Fibroblast of gingiva (primary cell): ENCODE measurements at places on chromosomes 5 and 9.

GRCh38 chr9:124420991-124421543 is 5.8 kb upstream of the PSMB7 start:
- DNase-seq, result no peak

GRCh38 chr9:133701321-133701980 is 36.7 kb downstream of the SARDH start:
- DNase-seq, result no peak

GRCh38 chr5:151694035-151694485 is 7.3 kb upstream of the SPARC start:
- DNase-seq, result peak; percentile 84

- no peak for DNase-seq
Observed at GRCh38 chr5:91049800-91050199, 333.3 kb downstream of the ARRDC3 start.

DNA sequence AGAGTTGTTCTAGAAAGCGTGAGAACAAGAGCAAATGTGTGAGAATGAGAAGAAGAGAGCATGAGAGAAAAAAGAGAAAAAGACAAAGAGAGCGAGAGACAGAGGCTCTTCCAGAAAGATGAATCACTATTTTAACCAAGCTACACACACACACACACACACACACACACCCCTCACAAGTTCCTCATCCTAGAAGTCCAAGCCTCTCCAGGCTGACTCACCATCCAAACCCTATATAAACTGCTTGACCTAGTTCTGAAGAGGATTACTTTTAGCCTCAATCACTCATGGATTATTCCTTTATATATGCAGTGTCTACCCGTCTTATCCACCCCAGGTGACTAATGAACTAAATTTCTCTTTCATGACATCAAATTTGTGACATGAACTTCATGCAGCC is 37.6 kb downstream of the C9orf57 start:
- peak; percentile 66 for DNase-seq

DNA sequence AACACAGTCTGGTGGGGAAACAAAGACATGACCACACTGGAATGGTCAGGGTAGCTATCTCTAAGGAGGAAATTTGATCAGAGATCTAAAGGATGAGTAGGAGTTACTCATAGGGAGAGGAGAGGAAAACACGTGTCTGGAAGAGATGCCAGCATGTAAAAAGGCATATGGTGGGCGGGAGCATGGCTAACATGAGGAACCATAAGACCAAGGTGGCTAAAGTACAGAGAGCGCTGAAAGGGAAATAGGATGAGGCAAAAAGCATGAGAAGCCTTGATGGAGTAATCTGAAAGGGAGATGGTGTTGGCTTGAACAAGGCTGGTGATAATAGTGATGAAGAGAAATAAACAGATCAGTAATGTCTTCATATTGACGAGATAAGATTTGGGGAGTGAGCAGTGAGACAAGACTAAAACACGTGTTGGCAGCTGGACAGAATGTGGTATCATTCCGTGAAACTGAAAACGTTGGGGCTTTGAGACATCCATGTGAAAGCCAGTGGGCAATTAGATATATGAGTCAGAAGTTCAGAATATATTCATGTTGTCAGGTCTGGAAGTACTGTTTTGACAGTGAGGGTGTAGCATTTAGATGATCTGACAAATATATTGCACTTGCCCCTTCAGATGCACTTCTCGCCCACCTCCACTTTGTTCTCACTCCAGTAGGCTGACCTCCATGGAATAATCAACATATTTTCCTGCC is 209.1 kb upstream of the KCNN2 start:
- no peak for DNase-seq

GRCh38 chr9:38254756-38255155 is 137.7 kb upstream of the ALDH1B1 start:
- DNase-seq, result no peak

DNA sequence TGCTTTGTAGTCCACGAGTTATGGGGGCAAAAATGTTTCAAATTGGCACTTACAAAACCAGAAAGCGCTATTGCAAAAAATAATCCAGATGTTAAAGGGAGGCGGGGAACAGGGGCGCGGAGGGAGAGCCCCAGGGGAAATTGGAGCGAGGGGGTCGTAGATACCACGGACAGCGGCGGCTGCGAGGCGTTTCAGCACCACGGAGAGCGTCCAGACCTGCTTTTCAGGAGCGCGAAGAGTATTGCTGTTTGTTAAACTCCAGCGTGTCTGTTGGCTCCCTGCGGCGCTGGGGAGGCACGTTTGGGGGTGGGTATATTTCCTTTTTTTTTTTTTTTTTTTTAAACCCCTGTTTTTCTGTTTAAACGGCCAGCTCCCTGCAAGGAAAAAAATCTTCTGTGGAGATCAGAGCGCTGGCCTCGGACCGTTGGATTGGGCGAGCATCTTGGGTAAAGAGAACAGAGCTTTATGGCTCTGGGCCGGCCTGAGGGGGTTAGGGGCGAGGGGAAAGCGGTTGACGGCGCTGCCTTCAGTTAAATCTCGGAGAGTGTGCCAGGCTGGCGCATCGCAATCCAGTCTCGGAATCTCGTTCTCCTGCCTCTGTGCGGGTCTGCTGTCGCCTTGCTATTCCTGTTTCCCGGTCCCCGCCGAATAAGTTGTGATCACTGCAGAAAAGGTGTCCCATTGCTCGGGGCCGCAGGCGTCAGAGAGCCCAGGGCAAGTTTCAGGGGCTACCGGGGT is at the start of gene GLRA1:
TSS of gene GLRA1 (minus strand) at position 288 of the 738 bp plus-strand sequence. CDS start 302 bp downstream, outside the sequence.
- DNase-seq, result peak; percentile 5

DNA sequence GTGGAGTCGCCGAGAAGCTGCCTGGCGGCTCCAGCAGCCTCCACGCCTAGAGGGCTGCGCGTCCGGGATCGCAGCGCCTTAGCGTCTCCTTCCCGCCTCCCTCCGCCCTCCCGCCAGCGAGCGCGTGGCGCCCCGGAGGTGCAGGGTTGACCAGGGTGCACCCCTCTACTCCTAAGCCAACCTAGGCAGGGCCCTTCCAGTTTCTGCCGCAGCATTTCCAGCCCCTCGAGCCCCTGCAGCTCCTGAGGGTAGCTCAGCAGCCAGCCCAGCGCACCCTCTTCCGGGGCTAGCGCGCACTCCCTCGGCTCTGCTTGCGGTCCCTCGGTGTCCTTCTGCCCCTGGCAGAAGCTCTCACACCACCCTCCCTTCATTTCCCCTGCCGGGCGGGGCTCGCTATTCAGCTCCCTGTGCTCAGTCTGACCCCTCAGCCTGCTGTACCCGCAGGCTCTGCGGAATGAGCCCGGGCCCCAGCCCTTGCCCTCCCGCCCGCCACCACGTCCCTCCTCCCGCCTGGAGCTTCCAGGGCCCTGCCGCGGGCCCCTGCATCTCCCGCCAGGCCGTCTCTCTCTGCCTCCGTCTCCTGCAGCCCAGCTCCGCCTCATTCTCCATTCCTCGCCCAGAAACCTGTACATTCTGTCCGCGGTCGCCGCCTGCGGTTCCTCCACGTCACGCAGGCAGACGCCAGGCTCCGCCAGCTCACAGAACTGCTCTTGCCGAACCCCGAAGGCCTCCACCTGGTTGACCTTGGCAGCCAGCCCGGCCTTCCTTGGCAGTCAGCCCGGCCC is 61.8 kb downstream of the SPATA31C2 start:
- peak; percentile 47 for DNase-seq

DNA sequence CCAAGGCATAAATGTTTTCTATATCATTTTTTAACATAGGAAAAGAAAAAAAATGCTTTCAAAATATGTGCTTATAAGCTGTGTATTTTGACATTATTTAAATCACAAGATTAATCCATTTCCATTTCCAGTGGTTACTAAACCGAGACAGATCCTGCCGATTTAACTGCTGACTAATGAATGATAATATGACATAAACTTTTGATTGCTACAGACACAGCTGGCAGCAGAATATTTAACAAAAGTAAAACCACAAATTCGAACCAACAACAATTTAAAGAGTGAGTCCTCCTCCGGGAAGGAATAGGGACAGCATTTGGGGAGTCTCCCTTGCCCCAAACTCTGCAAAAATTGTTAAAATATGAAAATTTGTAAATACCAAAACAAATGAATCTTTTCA is 401.3 kb upstream of the DAB2 start:
- peak; percentile 8 for DNase-seq

DNA sequence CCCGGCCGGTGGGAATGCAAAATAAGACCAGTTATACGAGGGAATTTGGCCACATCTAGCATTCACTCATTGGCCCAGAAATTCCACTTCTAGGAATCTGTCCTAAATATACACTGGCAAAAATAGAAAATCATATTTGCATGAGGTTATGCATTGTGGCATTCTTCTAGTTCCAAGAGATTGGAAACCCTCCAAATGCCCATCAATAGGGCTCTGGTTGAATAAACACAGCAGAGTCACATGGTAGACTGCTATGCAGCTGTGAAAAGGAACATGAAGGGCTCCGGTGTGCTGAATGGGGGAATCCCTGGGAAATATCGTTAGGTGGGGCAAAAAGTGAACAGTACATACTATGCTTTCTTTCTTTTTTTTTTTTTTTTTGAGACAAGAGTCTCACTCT is 36.8 kb downstream of the PTGES start:
- peak; percentile 81 for DNase-seq

GRCh38 chr5:8478326-8478725 is 609.4 kb downstream of the MTRR start:
- no peak for DNase-seq

- no peak for DNase-seq
Observed at GRCh38 chr5:172641359-172642050, 442 bp downstream of the NEURL1B start.
